ENCODE measurements at places on chromosomes 3 and 15. TPM values are rescaled to one million over a fixed set of nuclear protein-coding genes. Genes with fewer than 3 reads are reported as not detected.

The IMPG2 gene
- total RNA-seq: 0.33 TPM

The NR1I2 gene
- total RNA-seq: 0.66 TPM

The THSD4 gene
- 0.17 TPM for total RNA-seq

The IL5RA gene
- 0.19 TPM for total RNA-seq

The GOLGA6L7 gene
- total RNA-seq: not detected

The GOLGA6B gene
- total RNA-seq: 0.75 TPM

The LIPC gene
- total RNA-seq: 0.51 TPM

The CCR3 gene
- total RNA-seq: not detected

The KLF15 gene
- 93.6 TPM for total RNA-seq

All from subcutaneous adipose tissue (tissue), 4 donors.